CD4-positive, alpha-beta T cell treated with Interleukin-6 at 100 ng/mL for 8 hours (primary cell): ENCODE measurements at places on chromosomes 12 and 14.

DNA sequence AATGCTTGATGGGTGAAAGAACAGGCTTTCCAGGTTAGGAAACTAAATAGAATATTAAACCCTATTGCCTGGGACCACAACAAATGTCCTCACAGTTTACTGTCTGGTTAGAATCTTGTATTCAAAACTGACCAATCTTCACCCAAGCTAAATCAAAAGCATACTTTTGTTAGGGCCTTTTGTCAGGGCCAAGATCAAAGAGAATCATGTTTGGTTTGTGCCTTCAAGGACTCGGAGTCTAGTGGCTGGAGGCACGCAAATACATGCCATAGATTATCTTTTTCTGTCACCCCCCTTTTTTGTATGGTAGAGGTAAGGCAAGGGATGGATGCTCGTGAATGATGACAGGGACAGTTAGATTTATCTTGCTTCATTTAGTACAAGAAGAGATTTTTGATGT is 51.1 kb upstream of the AKAP6 start:
- no peak for DNase-seq

DNA sequence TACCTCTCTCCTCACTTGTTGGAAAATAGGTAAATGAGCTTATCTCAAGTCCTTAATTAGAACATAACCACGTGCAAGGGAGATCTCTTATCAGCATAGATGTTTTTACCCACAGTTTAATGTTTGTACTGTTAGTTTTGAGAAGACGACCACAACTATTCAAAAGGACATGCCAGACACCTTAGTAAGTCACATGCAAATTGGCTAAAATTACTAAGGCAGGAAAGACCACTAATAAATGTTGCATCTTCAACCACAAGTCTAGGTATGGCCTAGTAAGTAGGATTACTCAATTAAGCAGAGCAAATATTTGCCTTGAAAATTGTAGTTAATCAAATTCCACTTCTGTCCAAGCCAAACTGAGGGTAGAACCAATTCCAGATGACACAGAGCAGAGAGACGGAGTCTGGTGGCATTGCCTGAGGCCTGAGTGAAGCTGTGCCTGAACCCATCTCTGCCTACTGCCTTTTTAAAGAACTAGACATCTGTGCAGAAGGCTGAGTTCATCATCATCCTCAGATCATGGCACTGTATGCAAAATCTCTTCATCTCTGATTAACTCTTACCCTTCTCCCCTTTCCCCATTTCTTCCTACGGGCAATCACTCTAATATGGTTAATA is 29.7 kb upstream of the CHST11 start:
- no peak for DNase-seq

- DNase-seq, result no peak
These were observed 321.4 kb upstream of the SEL1L start for GRCh38 chr14:81855007-81855406.

GRCh38 chr12:125287155-125287847 is 222.1 kb downstream of the AACS start:
- no peak for DNase-seq

DNA sequence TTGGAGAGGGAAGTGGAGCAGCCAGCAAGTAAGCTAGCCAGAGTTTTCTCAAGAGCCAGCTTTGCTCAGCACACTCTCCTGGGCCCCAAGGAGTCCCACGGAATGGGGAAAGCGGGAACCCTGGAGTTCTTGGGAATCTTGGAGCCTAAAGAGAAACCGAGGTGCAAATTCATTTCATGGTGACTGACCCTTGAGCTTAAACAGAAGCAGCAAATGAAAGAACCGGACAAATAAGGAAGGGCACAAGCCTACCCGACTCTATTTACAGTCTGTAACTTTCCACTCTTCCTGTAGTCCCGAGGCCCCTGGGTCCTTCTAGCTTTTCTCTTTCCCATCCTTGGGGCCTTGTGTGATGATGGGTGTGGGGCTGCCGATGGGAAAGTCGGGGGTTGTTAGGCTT is 18.1 kb upstream of the TIGAR start:
- no peak for DNase-seq

GRCh38 chr14:93911975-93912615 is 15.0 kb upstream of the FAM181A start:
- DNase-seq, result no peak

GRCh38 chr12:65269603-65270002 is 8.9 kb upstream of the MSRB3 start:
- no peak for DNase-seq

- DNase-seq, result no peak
These were observed 11.4 kb downstream of the GPR19 start for GRCh38 chr12:12684375-12685106.

DNA sequence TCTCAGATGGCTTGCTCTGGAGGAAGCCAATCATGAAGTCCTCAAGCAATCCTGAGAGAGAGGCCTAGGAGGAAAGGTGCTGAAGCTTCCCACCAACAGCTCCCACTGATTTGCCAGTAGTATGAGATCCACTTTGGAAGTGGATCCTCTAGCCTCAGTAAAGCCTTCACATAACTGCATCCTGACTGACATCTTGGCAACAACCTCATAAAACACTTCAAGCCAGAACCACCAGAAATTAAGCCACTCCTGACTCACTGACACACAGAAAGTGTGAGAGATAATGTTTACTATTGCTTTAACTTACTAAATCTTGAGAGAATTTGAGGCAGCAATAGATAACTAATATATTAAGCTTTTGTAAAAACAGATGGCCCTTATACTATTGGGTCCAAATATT is 11.7 kb upstream of the TMX1 start:
- no peak for DNase-seq

GRCh38 chr12:101238306-101238705 is 28.3 kb upstream of the SLC5A8 start:
- DNase-seq, result no peak

DNA sequence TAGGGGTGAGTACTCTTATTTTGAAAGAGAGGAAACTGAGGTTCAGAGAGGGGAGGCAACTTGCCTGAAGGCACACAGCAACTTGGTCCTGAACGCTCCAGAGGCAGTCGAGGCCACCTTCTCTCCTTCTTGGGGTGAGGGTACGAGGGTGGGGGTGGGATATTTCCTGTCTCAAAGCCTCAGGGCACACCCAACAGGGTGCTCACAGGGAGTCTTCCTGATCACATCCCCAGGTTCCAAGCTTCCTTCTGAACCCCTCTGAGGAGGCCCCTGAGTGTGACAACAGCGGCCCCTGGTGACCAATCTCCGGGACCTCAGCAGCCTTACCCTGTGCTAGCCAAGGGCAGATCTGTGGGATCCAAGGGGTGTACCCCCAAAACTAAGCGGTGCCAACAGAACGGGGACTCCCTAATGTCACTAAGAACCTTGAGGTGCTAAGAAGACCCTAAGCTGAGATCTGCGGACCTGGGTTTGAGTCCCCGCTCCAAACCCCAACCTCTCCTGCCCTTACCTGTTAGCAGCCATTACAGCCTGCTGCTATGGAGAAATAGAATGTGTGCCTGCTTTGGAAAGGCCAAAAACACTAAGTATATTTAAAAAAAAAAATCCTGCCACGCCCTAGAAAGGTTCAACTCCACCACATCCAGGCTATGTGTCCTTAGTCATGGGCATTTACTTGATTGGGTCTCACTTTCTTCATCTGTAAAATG is 57.9 kb downstream of the TRPV4 start:
- DNase-seq, result peak; percentile 61

GRCh38 chr12:59927032-59927431 is 331.2 kb downstream of the SLC16A7 start:
- no peak for DNase-seq

DNA sequence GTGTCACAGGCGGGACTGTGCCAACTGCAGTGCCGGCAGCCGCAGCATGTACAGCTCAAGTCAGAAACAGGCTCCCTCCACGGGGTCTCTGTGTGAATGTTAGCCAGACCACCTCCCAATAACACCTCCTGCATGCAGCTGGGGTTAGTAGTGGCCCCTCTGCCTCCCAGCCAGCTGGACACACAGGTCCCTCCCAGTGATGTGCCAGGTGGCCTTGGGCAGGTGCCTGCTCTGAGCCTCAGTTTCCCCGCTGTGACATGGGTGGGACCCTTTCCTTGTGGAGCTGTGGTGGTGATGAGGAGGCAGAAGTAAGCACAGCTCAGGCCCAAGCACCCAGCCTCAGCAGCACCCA is 139.9 kb downstream of the ADGRD1 start:
- no peak for DNase-seq

DNA sequence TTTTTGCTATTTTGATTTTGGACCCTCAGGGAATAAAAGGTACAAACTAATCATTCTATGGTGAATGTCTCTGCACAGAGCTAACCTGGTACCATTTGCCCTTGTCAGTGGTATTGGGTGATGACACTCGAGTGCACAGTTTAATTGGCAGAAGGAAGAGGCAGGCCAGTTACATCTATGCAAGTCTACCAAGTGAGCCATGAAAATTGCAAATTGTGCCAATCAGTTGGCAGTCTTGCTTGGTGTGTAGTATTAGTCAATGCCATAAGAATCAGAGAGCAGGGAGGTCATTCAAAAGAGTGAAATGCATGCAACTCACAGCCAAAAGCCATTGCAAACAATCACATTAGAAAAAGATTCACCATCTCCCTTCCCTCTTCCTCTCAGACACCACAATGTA is 479.6 kb downstream of the ADAMTS20 start:
- DNase-seq, result no peak

- no peak for DNase-seq
These were observed 55.1 kb downstream of the RPH3A start for GRCh38 chr12:112846619-112847018.

DNA sequence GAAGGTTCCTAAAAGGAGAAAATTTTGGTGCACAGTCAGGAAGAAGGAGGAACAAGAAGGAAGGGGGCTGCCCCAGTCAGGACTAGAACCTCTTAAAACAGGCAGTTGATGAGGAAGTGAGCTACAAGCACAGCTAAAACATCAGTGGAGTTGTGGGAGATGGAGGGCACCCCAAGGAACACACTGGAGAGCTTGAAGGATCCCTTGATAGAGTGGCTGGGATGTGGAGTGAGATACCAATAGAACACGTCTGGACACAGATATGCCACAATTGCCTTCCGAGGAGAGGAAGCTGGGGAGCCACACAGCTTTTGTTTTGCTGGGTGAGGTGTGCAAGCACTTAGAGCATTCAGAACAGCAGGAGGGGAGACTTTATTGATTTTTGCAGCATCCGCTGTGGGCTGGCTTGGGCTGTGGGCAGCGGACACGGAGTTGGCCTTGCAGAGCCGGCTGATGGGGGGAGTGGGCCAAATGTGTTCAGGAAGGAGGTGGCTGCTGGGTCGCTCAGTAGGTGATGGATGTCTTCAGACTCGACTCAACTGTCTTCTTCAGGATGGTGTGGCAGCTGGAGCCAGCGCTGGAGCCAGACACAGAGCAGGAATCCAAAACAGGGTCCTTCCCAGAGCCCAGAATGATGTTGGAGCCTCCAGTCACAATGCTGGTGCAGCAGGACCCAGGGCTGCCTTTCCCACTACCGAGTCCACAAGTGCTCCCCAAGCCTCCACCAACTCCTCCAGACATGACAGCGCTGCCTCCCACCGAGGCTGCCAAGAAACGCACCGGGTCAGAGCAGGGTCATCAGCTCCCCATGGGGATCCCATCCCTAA is 4.7 kb upstream of the KRT79 start:
- no peak for DNase-seq

- no peak for DNase-seq
These were observed 79.1 kb upstream of the EEA1 start for GRCh38 chr12:93008044-93008778.

- no peak for DNase-seq
These were observed 206.4 kb upstream of the GZMB start for GRCh38 chr14:24840204-24840893.

DNA sequence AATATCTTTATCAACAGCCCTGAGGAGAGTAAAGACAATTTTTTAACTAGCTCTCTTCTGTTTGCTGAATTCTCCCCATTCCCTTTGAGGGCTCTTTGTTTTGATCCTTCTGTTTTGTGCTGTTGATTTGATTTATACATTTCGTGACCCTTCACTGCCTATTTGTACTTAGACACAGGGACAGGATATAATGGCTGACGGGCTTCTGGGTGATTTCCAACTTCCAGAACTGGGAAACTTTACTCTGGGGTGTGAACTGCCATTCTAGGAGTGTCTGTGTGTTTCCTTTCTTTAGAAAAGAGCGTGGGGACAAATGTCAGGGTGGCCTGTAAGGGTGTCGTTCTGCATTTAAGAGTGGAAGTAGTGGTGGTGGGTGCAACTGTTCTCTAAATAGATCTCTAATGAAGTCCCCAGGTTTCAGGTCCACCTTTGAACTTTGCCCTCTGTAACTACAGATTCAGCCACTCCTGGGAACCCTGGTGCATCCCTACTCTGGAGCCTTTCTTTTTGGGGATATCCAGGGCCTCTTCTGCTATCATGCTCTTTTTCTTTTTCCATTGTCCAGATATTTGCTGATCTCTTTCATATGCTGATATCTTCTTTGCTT is 22.3 kb upstream of the SSPN start:
- no peak for DNase-seq

GRCh38 chr12:122406701-122407164 is 15.7 kb downstream of the CLIP1 start:
- DNase-seq, result no peak

GRCh38 chr12:7994731-7995205 is 37.7 kb upstream of the FOXJ2 start:
- DNase-seq, result no peak

DNA sequence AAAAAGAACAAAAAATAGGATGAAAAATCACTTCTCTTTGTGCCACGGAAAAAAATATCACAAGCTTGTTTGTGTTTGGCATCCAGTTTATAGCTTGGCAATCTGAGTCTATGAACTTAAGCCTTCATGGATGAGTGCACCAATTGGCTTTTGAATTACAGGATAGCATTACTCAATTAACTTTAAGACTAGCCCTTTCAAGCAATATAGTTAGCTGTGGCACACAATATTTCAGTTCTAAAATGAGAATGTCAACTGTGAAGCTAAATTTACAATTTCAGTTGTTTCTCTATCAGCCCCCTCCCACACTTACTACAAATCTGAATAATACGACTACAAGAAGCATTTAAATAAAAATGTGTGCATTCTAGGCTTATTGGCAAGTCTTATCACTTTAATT is 8.3 kb downstream of the RERG start:
- DNase-seq, result no peak

DNA sequence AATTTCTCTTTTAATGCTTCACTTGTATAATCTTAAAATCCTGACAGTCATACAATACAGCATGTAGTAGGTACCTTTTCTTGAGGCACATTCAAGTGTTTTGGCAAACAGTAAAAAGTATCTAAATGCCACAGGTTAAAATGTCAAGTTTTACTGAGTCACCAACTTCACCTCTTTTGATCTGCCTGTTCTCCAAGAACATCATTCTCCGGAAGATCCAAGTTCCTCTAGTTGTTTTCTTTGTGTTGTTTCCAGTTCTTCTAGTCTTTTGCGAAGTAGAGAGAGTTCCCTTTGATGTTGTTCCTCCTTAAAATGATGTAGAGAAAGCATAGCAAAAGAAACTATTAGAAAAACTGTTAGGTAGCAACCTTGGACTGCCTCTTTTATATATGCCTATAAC is 151.1 kb downstream of the CEP83 start:
- no peak for DNase-seq
